ENCODE measurements at places on chromosomes 4 and X.
A peak's percentile ranks its signal among the peaks of the same experiment; 100 is the strongest.

DNA sequence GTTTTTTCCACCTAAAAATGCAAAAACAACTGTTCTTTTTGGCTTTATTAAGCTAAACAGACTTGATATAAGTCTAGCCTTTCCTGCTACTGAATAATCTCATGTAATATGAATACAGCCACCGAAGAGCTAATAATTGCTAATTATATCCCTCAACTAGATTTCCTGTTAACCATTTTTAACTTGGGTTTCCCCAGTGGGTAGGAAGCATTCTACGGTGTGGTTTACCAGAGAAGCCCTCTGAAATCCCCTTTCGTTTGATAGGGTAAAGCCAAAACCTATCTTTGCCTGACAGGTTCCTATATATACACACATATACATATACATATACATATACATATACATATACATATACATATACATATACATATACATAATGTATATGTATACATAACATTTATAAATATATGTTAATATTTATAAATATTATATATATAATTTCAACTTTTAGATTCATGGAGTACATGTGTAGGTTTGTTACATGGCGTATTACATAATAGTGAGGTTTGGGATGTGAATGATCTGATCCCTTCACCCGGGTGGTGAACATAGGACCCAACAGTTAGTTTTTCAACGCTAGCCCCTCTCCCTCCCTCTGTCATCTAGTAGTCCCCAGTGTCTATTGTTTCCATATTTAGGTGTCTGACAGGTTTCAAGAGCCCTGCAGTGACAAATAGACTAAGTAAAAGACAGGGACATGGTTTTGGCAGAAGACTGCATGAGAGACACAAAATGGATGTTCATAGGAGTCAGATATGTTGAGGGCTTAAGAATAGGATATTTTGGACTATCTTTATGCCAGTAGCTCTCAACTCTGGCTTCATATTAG, 62.4 kb downstream of the ATXN3L start:
- no peak for DNase-seq

- DNase-seq = no peak
These were observed 46.1 kb downstream of the HTRA3 start for GRCh38 chr4:8315435-8316250.

- DNase-seq = no peak
These were observed 47.9 kb upstream of the RPA4 start for GRCh38 chrX:96835660-96836289.

GRCh38 chr4:160709546-160709945, 1454.3 kb downstream of the FSTL5 start:
- DNase-seq = no peak

DNA sequence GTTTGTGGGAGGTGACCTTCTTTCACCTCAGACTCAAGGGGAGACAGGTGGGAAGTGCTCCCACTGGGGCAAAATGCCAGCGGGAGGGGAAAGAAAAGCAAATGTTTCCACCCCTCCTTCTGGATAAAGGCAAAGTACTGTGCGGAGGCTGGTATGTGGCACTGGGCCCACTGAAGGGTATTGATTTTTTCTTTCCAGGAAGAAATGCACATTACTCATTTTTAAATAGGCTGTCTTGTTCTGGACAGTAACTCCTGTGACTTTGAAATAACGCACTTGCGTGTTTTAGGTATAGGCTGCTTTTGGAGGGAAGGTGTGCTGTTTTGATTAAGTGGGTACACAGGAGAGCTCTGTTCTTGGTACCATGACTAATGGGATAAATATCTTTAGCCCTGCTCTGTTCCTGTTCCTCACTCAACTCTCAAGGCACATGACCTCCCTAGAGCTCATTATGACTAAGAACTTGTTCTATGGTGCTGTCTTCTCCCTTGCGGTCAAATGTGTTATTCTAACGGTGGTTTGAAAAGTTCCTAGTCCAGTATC, 40.7 kb upstream of the MBTPS2 start:
- DNase-seq = no peak

DNA sequence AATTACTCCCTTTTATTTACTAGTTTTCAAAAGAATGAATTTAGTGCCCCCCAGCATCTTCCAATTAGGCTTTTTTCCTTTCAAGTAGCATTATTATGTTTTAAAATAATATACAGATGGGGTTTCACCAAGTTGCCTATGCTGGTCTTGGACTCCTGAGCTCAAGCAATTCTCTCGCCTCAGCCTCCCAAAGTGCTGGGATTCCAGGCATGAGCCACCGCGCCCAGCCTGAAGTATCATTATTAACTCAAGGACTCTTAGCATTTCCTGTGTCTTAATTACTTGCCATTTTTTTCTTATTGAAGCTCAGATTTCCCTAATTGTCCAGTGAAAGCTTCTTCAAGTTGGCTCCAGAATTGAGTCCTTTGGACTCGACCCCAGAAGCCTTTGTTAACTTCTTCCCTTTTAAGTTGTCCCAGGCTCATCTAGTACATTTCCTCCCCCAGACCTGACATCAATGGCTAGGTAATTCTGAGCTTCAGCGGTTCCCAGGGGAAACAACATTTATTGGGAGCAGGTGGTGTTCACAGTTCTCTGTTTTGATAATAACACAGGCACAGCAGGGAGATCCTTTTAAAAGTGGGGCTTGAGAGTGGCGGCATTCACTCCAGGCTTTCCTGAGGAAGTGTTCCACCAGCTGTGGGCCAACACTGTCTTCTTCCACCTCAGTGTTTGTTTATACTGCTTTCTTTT, 10.0 kb downstream of the SAT1 start:
- DNase-seq = no peak

GRCh38 chr4:156946516-156947424, 24.8 kb downstream of the PDGFC start:
- no peak for DNase-seq

- no peak for DNase-seq
These were observed 146.4 kb downstream of the CPEB2 start for GRCh38 chr4:15148691-15149090.

- no peak for DNase-seq
These were observed 96.1 kb downstream of the AFF1 start for GRCh38 chr4:87030755-87031441.

DNA sequence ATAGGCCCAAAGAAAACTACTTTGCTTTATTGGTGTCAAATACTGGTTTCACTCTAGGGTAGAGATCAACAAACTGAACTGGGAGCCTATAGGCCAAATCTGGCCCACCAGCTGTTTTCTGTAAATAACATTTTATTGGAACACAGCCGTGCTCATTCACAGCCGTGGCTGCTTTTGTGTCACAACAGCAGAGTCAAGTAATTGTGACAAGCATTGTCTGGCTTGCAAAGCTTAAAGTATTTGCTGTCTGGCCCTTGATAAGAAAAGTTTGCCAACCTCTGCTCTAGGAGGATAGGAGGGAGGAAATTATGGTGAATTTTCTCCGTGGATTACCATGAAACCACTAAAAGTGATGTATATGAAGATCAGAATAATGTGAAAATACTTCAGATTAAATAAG, 53.4 kb downstream of the GPAT3 start:
- DNase-seq = no peak

GRCh38 chr4:120995266-120996010, 72.9 kb upstream of the PRDM5 start:
- DNase-seq = no peak

DNA sequence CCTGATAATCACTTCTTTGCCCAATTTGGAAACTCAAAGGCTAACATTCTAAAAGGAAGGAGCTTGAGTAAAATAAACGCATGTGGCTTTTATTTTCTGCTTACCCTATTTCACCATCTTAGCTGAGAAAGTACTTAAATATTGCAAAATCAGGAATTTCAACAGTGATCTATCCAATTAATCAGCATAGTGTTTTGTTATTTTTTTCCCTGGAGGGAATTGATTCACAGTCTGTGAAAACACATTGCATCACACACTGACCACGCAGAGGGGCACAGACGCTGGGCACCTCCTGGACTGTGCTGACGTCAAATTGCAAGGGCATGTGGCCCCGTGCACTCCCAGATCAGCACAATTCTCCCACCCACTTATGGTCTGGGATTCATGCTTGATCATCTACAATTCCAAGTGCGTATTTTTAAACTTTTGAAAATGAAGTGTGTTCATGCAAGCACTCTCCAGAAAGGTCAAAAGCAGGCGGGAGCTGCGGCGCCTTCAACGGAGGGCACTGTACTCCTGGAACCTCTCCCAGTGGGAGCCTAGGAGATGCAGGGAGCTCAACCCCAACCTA, 320.6 kb upstream of the PPARGC1A start:
- no peak for DNase-seq

DNA sequence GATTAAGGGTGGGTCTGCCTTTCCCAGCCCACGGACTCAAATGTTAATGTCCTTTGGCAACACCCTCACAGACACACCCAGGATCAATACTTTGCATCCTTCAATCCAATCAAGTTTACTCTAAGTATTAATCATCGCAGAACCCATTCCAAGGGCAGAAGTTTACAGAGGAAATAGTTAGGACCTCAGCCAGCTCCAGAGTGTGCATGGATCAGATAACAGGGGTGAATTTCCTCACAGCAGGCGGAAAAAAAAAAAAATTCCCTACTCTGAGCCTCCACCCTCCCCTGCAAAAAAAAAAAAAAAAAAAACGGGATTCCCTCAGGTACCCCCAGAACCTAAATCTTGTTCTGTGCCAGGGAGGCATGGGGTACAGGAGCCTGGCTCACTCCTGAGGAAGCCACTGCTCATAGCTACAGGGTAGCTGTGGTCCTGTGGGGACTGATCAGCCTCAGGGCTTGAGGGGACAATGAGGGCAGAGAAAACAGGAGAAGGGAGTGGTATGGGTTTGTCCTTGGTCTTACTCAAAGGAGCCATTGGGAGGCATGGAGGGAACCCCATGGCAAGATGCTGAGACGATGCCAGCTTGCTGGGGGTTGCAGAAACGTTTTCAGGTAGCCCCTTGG, 113.0 kb downstream of the DHRSX start:
- DNase-seq = no peak

- DNase-seq = no peak
These were observed 1.7 kb upstream of the PCDH10 start for GRCh38 chr4:133147286-133147821.

GRCh38 chr4:56505269-56506130, at the start of gene ARL9:
ARL9 (plus strand) TSS chr4:56505791; CDS start chr4:56505863, 72 bp downstream.
- peak; percentile 27 for DNase-seq

GRCh38 chr4:146647615-146648460, 9.1 kb downstream of the POU4F2 start:
- no peak for DNase-seq

- DNase-seq = no peak
These were observed 853.8 kb downstream of the ADGRL3 start for GRCh38 chr4:62053974-62054373.

- no peak for DNase-seq
These were observed 42.9 kb downstream of the PSAPL1 start for GRCh38 chr4:7391637-7392437.

GRCh38 chrX:118171356-118171755, 54.7 kb upstream of the KLHL13 start:
- no peak for DNase-seq

DNA sequence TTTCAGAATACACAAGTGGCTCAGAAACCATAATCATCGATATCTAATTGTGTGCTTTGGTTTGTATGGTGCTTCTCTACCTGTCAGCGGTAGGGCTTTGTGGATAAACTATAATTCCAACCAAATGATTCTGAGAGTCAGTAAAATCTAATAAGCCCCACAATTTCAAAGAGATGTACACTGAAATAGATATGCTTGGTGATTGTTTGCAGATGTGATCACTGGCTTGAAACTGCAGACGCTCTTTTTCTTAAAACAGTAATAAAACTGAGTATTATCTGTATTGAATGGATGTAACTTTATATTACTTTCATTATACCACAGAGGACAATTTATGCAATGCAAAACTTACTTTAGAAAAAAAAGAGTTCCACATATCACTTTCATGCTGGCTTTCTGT, 198.8 kb upstream of the ANXA10 start:
- DNase-seq = no peak

DNA sequence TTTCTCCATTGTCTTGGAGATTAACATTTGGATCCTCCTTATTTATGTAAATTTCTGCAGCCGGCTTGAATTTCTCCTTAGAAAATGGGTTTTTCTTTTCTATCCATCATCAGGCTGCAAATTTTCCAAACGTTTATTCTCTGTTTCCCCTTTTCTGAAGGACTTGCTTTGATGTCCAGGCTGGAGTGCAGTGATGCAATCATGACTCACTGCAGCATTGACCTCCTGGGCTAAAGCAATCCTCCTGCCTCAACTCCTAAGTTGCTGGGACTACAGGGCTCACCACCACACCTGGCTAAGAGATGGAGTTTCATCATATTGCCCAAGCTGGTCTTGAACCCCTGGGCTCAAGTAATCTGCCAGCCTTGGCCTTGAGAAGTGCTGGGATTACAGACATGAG, 144.0 kb upstream of the ZXDB start:
- no peak for DNase-seq

GRCh38 chrX:1727531-1728027, 112.7 kb downstream of the ASMT start:
- no peak for DNase-seq

DNA sequence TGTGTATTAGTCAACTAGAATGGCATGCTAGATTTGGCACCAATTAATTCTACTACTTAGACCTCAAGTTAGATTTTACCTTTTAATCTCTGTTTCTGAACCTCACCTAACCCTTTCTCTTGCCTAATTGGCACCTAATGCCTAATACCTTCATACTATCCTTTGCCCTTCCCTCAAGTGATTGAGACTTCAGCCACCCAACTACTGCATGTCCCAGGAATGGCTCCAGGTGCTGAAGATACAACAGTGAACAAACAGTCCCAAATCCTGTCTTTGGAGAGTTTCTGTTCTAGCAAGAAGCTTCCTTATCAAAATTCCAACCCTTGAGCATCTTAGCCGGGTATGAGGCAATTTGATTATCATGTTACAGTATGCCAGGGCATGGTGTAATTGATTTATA, 139.9 kb downstream of the CPE start:
- DNase-seq = no peak

GRCh38 chr4:44493924-44494323, 45.3 kb upstream of the KCTD8 start:
- DNase-seq = no peak

DNA sequence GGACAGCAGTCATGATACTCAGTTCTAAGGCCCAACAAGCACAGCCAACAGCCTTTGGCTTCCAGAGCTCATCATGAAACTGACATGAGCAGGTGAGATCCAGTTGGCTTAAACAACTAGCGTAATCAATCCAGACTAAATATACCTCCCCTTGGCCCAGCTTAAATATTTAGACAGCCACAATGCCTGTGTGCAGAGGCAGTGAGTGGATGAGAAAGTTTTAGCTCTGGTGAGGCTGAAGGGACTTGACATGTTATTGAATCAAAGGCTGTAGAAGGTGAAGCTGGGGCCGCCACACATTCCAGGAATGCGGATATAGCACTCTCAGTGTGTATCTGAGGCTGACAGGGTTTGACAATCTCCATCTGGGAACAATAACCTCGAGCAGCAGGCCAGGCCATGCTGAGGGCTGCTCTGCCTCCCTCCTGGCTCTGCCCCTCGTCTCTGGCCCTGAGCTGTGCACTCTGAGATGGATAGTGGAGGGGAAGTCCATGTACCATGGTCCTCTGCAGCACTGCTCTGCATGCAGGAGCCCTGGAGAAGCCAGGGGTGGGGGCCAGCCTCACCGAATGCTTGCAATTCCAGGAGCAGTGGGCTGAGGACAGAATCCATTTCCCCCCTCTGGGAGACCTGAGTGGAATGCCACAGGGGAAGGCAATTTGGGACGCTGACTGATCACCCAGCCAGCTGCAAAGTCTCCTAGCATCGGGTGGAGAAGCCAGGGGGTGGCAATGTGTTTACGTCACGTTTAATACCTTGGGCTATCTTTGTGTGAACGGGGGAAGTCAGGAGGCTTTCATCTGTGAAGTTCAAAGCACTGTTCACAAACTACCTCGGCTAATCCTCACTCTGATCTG, 37.3 kb upstream of the RASL11B start:
- DNase-seq = no peak

Measured in stimulated activated CD8-positive, alpha-beta memory T cell treated with anti-CD3 and anti-CD28 coated beads, Interleukin-7, amount 100 ng/mL, for 1 hour (primary cell).